Panc1 (cell line): ENCODE measurements at places on chromosomes 2 and 18.

GRCh38 chr2:15889442-15890123 lies 50.8 kb upstream of the MYCN start:
- DNase-seq, result no peak

DNA sequence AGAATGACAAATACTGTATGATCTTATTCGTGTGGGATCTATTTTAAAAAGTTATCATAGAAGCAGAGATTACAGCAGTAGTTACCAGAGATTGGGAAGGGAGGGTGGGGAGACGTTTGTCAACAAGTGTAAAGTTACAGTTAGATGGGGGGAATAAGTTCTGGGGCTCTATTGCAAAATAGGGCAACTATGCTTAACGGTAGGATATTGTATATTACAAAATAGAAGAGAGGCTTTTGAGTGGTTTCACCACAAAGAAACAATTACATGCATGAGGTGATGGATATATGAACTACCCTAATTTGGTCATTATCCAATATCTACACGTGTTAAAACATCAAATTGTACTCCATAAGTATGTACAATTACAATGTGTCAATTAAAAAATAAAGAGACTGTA lies 123.4 kb upstream of the NOSTRIN start:
- no peak for DNase-seq

DNA sequence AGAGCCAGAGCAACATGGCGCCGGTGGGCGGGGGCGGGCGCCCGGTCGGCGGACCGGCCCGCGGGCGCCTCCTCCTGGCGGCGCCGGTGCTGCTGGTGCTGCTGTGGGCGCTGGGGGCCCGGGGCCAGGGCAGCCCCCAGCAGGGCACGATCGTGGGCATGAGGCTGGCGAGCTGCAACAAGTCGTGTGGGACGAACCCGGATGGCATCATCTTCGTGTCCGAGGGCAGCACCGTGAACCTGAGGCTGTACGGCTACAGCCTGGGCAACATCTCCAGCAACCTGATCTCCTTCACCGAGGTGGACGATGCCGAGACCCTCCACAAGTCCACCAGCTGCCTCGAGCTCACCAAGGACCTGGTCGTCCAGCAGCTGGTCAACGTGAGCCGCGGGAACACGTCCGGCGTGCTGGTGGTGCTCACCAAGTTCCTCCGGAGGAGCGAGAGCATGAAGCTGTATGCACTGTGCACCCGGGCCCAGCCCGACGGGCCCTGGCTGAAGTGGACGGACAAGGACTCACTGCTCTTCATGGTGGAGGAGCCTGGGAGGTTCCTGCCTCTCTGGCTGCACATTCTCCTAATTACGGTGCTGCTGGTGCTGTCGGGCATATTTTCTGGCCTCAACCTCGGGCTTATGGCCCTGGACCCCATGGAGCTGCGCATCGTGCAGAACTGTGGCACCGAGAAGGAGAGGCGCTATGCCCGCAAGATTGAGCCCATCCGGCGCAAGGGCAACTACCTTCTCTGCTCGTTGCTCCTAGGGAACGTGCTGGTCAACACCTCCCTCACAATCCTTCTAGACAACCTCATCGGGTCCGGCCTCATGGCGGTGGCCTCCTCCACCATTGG lies 507 bp downstream of the CNNM4 start:
- DNase-seq, result no peak

- DNase-seq, result no peak
Observed at GRCh38 chr2:159846564-159846963, 48.6 kb upstream of the CD302 start.

DNA sequence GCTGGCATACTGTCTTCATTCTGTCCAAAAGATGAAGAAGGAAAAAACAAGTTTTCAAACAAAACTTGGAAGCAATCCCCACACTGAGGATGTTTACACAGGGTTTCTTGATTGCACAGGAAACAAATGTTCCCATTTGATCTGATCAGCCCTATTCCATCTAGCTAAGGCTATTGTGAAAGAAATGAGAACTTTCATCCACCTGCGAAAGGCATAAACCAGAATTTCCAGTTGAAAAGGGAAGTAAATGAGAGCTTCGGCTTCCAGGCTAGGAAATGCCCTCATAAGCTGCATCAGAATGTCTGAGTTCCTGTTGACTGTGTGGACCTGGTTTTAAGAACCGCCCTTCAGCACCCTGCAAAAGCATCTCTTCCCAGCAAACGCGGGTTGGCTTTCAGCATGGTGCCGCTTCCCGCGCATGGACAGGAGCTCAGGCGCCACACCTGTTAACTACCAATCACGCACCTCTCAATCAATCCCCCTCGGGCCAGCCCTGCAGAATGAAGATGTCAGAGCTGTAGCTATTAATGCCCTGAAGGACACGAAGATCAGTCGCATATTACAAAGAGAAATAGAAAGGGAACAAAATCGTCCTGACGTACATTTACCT lies 850.4 kb downstream of the GALR1 start:
- DNase-seq, result no peak

DNA sequence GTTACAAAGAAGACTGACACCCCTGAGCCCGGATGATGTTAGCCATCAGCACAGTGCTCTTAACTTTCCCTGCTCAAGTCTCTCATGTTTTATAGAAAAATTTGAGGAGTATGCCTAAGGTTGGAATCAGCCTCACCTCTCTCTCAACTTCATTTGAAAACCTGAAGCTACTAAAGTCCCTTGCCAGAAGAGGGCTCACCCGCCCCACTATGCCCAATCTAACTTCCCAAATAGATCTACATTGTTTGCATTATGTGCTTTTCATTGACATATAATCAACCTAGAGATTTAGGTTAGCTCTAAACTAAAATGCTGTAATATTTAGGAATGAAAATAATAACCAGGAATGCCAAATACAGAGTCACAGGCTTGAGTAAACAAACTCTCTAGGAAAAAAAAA lies 305.4 kb downstream of the NCKAP5 start:
- DNase-seq, result no peak

- DNase-seq, result no peak
Observed at GRCh38 chr2:119377294-119377992, 10.7 kb downstream of the DBI start.

- no peak for DNase-seq
Observed at GRCh38 chr2:176272870-176273459, 3.7 kb downstream of the MTX2 start.

- DNase-seq, result no peak
Observed at GRCh38 chr18:64882896-64883295, 734.0 kb upstream of the LINC00305 start.

GRCh38 chr2:143856978-143857377 lies 662.9 kb downstream of the ZEB2 start:
- DNase-seq, result no peak

DNA sequence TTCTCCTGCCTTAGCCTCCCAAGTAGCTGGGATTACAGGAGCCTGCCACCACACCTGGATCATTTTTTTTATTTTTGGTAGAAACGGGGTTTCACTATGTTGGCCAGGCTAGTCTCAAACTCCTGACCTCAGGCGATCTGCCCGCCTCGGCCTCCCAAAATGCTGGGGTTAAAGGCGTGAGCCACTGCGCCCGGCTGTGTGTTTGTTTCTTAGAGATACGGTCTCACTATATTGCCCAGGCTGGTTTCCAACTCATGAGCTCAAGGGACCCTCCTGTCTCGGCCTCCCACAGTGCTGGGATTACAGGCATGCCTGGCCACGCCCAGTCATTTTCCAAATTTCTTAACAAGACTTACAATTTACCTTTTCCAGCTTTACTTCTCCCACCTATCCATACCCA lies 940 bp upstream of the MRPL19 start:
- no peak for DNase-seq

GRCh38 chr2:195859513-195859912 lies 202.5 kb downstream of the SLC39A10 start:
- no peak for DNase-seq

DNA sequence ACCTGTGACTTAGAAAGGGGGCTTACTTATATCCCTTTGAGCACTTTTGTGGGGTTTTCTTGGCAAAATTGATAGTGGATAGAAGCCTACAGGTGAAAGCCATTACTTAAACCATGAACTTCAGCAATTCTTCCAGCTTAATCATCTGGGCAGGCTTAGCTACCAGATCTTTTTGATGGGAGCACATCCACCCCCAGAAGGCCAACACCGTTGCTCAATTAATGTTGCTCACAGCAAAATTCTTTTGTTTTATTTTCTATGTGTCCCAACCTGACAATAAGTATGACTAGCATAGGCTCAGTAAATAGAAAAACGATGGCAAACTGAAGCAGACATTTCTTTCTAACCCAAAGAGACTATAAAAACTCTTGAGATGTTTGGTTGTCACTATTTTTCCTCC lies 269.4 kb upstream of the TCF4 start:
- DNase-seq, result no peak

- no peak for DNase-seq
Observed at GRCh38 chr2:30134582-30134981, 12.2 kb upstream of the YPEL5 start.

GRCh38 chr2:4539121-4539520 lies 835.7 kb downstream of the DCDC2C start:
- DNase-seq, result no peak

GRCh38 chr18:77025123-77025522 lies 107.5 kb downstream of the MBP start:
- no peak for DNase-seq

DNA sequence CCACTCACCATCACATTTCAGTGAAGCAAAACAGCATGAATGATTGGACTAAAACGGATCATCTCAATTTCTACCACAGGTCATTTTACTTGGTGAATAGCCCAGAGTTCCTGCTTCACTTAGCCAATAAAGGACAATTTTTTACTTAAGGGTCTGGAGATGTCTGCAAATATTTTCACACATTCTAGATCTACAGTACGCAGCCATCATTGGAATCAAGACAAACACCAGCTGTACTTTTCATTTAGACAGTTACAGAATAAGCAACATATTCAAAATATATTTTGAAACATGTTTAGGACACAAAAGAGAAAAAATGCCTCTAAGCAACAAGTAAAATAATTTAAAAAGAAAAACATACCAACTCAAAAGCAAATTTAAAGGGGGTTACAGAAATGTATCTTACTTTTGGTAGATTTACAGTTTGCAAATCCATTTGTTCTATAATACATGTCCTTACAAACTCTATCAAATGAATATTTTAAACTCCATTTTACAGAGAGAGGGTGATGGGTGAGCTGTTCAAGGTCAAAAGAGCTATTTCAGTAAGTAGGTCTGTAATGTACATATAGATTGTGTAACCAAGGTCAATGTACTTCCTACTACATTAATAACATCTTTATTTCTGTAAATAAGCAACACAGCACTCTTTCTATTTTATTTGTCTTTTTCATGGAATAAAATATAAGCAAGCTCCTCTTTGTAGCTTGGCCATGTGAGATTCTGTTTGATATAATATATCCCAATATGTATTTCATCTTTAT lies 13.4 kb downstream of the PPP1R1C start:
- no peak for DNase-seq

DNA sequence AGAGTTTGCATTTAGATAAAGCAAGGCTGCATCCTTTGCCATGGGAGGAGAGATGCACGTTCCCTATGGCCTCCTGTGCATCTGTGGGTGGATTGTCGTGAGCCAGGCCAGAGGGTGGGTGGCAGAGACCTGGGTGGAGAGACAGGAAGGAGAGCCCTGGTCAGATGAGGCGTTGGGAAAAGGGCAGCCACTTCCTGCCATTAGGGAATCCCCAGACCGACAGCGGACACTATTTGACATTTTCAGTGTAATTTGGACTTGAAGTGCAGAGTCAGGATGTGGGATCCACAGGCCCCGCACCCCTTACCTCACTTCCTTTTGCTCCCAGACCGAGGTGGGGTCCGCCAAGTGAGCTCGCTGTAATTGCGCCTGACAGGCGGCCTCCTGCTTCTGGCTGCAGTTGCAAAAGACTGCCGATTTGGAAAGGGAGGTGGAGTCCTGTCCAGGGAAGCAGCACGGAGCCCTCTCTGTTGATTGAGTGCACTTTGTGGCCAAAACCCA lies 150.0 kb downstream of the DYSF start:
- no peak for DNase-seq

GRCh38 chr2:240561325-240561971 lies 1.3 kb downstream of the DUSP28 start:
- no peak for DNase-seq

- no peak for DNase-seq
Observed at GRCh38 chr2:30222636-30223360, 8.5 kb upstream of the LBH start.

DNA sequence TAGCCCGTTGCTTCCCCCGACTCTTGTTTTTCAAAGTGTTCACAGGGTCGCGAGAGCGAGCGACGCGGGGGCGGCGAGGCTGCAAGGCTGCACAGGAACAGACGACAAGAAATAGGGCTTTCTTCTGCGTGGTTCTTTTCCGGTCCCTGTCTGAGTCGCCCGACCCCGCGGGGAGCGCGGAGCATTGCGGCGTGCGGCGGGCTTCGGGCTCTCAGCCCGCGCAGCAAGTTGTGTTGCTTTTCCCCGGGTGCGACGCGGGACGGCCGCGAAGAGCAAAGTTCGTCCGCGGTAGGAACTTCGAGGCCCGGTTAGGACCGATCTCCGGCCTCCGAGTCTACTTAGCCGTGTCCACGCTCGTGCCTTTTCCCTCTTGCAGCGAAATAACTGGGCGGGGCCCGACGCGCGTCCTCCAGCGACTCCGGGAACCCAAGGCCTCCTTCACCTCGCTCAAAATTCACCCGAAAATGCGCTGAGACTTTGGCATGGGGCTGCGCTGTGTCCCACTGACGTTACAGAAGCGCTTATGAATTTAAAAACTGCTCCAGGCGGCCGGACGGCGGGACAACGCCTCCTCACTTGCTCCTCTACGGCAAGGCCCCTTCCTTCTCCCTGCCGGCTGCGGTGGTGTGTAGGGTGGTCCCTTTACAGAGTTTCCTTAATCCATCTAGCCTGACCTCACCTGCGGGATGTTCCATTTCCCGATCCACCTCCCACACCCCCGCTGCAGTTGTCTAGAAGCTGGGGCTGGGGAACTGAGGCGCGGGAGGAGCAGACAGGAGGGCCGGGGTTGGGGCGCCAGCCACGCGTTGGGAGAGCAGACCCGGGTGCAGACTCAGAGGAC lies 1.5 kb upstream of the BCL2L11 start:
- DNase-seq, result no peak

DNA sequence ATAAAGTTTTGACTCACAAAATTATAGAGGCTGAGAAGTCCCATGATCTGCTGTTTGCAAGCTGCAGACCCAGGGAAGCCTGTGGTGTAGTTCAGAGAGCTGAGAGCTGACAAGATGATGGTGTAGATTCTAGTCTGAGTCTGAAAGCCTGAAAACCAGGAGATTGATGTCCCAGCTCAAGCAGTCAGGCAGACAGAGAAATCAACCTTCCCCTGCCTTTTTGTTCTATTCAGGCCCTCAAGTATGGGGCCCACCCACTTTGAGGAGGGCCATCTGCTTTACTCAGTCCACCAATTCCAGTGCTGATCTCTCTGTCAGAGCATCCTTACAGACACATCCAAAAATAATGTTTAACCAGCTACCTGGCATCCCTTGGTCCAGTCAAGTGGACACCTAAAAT lies 479.6 kb downstream of the STK39 start:
- DNase-seq, result no peak

DNA sequence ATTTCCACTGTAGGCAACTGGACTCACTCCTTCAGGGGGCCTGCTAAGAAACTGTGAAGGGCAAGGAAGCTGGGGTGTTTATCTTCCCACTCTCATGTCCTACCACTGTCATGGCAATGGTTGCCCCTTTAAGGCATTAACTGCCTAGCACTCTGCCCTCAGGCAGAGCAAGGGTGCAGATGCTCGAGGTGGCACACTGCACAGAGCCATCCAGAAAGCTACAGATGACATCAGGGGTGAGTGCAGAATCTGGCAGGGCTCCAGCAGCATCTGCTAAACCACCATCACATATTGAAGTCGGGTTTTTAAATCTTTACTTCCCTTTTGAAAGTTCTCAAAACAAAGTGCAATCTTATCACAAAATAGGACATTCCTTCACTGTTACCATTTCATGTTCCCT lies 75.4 kb downstream of the RAPGEF4 start:
- DNase-seq, result no peak

- DNase-seq, result no peak
Observed at GRCh38 chr18:30696201-30696600, 346.3 kb downstream of the DSC3 start.
